ENCODE measurements at places on chromosomes 4 and X.

DNA sequence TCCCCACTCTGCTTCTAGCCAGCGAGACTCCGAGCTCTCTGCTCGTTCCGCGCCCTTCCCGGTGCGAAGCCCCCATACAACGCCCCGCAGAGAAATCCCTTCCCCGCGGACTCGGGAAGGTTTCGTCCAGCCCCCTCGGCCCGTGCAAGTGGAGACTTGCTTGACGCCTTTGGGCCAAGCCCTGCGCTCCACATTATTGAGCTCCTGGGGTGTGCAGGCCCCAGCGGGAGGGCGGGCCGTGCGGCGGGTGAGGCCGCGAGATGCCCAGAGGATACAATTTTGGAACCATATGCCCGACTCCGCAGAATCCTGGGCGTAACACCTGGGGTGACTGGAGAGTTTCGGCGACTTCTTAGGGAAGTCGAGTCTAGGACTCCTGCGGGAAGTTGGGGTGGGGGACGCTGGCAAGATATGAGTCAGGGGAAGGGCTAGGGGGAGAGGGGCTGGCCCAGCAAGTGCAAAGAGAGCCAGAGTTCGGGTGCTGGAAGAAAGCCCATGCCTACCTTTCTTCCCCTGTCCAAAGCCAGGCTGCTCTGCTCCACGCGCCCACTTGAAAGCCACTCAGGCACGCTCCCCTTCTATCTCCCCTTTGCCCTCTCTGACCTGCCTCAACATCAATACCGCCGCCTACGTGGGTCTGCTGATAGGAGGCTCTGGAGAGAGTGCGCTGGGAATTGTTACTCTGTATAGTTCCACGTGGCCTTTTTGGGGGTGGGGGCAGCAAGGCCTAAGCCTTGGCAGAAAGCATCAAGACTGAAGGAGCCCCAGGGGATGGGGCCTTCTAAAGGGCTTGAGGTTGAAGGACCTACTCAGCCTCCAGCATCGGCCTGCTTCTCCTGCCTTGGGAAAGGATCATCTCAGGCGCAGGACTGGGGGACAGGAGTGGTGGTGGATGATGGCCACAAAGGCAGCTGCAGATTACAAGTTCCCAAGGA is 1.2 kb upstream of the ELF4 start:
- no peak for DNase-seq

GRCh38 chr4:7584606-7585159 is 150.0 kb upstream of the PSAPL1 start:
- DNase-seq: no peak

GRCh38 chrX:14125462-14125861 is 95.8 kb upstream of the GEMIN8 start:
- no peak for DNase-seq

DNA sequence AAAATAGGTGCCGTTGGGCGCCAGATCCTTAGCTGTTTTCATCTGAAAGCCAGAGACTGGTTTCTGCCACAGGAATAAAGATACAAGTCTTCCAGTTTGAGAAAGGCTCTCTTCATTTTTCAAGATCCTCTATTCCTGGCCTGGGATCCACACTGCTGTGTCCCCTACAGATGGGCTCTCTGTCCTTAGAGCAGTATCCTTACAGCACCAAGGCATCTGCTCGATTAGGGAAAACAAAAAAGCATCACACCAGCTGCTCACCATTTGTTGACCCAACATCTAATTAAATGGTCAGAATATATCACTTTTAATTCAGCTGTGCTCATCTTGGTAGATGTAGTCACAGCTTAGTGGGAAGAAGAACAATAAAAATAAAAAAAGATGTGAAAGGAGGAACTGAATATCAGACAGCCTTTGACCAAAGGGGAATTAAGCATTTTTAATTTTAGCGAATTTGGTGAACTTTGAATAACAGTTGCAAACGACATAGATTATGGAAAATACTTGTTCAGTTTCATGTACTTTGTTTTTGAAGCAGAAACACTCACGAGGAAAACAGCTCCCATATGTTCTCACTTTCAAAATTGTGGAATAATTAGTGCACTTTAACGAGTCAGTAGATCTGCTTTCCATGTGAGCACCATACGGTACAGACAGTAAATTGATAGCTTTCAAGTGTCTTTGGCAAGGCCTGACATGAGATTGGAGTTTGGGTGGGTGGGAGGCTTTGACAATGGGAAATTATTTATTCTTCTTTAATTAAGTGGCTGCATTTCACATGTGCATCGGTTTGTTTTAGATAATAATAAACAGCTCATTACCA is 148.4 kb upstream of the CLNK start:
- no peak for DNase-seq

DNA sequence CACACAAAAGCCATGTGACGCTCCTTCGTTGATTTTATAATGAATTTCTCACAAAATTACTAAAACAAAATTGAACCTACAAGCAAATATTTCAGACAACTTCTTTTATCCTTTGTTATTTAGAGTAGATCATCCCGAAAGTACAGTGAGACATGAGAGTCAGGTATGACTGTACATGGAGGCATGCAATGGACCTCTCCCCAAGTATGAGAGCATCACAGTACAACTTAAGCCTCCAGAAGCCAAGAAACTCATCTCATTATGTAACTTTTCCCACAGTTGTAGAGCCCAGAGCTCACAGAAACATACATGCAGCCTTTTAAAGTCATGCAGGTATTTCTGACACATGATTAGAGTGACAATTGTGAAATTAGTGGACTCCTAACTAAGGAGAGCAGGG is 167.7 kb downstream of the PAPSS1 start:
- DNase-seq: no peak

GRCh38 chrX:101462892-101463291 is 22.4 kb upstream of the ARMCX4 start:
- DNase-seq: no peak

- peak; percentile 46 for DNase-seq
These were observed 21.8 kb downstream of the CMC4 start for GRCh38 chrX:155048977-155049619.

- DNase-seq: no peak
These were observed 443.6 kb downstream of the SPRY1 start for GRCh38 chr4:123840197-123840596.

DNA sequence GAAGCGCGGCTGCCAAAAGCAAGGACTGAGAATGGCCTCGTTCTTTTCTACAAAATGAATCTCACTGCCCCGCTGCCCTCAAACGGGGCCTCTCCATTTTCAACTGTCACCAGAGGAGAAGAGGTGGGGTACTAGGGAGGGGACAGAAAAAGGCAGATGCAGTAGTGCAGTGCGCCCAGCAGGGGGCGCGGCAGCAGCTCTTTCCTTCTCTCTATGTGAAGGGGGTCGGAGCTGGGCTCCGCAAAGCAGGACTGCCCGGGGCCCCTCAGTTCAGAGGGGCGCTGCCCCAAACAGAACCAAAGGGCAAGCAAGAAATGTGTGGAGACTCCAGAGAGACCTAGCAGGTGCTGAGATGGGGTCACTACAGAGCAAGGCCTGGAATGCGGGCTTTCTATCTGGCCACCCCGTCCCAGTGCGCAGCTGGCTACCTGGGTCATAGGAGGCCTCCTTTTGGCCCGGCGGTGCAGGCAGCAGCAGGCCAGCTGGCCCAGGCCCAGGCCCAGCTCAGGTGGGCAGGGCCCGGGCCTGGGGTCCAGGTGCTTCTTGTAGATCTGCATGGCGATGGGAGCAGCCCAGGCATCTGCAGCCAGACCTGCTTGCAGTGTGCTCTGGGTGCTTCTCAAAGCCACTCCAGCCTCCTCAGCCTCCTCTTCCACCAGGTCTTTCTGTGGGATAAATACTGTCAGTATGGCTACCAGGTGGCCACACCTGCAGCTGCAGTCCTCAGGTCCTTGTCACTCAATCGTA is 5.9 kb downstream of the IRAK1 start:
- peak; percentile 48 for DNase-seq

GRCh38 chr4:16131293-16131692 is 47.5 kb upstream of the PROM1 start:
- no peak for DNase-seq

- DNase-seq: no peak
These were observed 600.6 kb downstream of the ANKRD50 start for GRCh38 chr4:124111922-124112321.

GRCh38 chrX:819684-820083 is 189.1 kb downstream of the SHOX start:
- DNase-seq: no peak

DNA sequence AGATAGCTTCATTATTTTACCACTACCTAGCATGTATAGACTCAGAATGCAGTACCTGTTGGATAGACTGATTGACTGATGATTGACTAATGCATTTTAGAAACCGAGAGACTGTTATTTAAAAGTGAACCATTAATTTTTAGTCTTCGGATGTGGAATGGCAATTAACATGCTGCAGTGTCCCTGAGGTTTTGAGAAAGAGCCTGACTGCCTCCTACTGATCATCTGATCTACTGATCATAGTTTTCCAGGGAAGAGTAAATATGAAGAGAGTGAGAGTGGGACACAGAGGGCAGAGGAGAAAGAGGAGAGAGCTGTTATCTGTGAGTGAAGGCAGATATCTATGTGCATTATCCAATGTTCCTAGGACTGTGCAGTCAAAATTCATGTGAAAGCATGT is 764.7 kb downstream of the TRIML1 start:
- DNase-seq: no peak

GRCh38 chr4:82688091-82688795 is 110.4 kb downstream of the SCD5 start:
- DNase-seq: no peak

GRCh38 chrX:143121477-143121876 is 95.7 kb downstream of the SPANXN4 start:
- no peak for DNase-seq

DNA sequence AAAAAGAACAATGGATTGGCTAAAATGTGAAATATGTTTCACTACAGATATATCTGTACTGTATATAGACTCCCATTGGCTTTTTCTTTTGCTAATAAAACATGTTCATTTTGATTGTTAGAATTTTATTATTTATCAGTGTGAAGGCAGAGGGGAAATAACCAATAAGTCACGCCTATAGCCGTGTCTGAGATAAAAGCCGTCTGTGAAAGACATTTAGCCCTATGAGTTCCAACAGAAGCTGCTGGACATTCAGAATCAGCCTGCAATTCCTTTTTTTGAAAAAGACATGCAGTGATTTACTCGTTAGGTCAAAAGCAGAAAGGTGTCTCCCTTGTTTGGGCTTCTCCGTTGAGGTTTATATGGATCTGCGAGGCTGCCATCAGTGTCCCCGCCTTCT is 24.2 kb upstream of the SLC25A4 start:
- no peak for DNase-seq

GRCh38 chr4:54930226-54930625 is 195.2 kb downstream of the KDR start:
- no peak for DNase-seq

- DNase-seq: no peak
These were observed 34.7 kb downstream of the RBPJ start for GRCh38 chr4:26355392-26356052.

DNA sequence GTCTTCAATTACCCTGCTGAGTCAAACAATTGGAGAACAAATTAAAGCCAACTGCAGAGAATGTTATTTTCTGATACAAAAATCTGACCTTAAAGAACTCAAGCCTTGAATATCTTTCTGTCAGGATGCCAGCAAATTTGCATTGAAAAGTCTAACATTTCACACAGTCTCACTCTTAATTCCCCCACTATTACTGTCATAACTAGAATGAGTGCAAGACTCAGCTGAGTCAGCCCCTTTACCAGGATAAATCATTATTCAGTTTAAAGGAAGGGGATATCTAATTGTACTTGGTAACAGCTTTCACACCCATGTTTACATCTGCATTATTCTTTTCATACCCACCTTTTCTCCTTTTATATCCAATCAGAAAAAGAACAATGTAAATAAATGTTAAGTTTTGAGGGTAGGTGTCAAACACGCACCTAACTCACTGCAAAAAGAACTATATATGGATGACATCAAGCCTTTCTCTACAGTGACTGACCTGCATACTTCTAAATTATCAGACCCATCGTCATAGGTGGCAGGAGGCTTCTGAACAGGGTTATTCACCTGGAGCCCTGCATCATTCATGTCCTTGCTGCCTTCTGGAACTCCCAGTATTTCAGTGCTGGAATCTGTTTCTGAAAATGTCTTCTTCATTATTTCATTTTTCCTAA is 117.4 kb downstream of the TMA16 start:
- no peak for DNase-seq

GRCh38 chr4:948936-949300 is 16.7 kb downstream of the TMEM175 start:
- no peak for DNase-seq

DNA sequence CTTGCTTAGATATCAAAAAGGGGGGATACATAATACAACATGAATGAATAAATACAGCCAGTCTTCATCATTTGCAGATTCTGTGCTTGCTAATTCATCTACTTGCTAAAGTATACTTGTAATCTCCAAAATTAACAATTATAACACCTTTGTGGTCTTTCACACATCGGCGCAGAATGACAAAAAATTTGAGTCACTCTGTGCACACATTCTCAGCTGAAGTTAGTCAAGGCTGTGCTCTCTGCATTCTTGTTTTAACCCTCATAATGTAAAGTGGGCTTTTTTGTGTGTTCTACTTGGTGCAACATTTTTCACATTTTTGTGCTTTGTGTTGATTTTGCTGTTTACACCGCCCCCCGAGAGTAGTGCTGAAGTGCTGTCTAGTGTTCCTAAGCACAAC is 65.8 kb upstream of the GPRIN3 start:
- no peak for DNase-seq

- no peak for DNase-seq
These were observed 58.8 kb upstream of the FAAH2 start for GRCh38 chrX:57227691-57228090.

DNA sequence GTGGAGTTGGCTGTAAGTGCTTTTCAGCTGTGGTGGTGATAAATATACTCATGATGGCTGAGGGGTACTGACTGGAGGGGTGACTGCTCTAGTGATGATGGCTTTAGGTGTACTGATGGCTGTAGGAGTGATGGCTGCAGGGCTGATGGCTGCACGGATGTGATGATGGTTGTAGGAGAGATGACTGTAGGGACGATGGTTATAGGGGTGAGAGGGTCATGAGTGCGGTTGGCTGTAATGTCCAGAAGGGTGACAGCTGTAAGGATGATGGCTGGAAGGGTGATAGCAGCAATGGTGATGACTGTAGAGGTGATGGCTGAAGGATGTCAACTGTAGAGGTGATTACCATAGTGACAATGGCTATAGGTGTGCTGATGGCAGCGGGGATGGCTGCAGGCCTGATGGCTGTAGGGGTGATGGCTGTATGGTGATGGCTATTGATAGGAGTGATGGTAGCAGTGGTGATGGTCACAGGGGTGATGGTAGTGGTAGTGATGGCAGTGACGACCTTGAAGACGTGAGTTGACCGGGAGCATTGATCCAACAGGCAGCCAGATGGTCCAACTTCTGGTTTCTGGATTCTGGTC is 570 bp upstream of the SASH3 start:
- no peak for DNase-seq

DNA sequence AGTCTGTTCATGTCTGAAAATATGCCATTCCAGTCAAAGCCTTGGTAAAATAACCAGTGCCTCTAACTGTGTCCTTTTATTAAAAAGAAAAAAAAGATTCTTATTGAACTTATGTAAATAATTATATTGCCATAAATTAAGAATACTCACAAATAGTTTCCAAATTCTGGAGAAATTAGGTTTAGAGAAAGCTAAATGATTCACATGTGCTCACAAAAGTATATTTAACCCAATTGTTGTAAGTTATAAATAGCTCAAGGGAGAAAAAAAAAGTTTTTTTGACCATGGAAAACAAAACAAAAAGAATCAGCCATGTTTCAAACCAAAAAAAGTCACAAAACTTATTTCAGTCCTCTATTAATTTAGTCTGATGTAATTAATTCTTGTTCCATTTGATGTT is 25.3 kb upstream of the HERC6 start:
- DNase-seq: no peak

Measured in stimulated activated CD4-positive, alpha-beta T cell treated with anti-CD3 and anti-CD28 coated beads, Interleukin-2, amount 100 ng/mL, for 24 hours (primary cell).